Fibroblast of lung (primary cell): ENCODE measurements at places on chromosomes 11 and 22. TPM values are rescaled to one million over a fixed set of nuclear protein-coding genes. Genes with fewer than 3 reads are reported as not detected.

Gene MPZL3
- polyA plus RNA-seq, result 0.09 and 0.44 TPM in 2 replicates

Gene EFEMP2
- 156 and 161 TPM in 2 replicates for polyA plus RNA-seq

Gene TLCD5
- 12.1 and 17.0 TPM in 2 replicates for polyA plus RNA-seq

Gene OSBPL5
- 10.1 and 12.4 TPM in 2 replicates for polyA plus RNA-seq

Gene EI24
- polyA plus RNA-seq, result 180 and 185 TPM in 2 replicates

Gene MRGPRE
- polyA plus RNA-seq, result not detected in 2 replicates

Gene PRAME
- 0.16 and 0.20 TPM in 2 replicates for polyA plus RNA-seq

Gene SCGB1A1
- polyA plus RNA-seq, result not detected in 2 replicates

Gene CDC42BPG
- 0.02 and 0.03 TPM in 2 replicates for polyA plus RNA-seq

Gene ISX
- not detected in 2 replicates for polyA plus RNA-seq

Gene TCN2
- 10.8 and 12.0 TPM in 2 replicates for polyA plus RNA-seq

Gene FAM111A
- 27.1 and 44.2 TPM in 2 replicates for polyA plus RNA-seq

Gene RAPSN
- polyA plus RNA-seq, result not detected in 2 replicates

Gene KCNJ4
- not detected in 2 replicates for polyA plus RNA-seq

Gene AGBL2
- polyA plus RNA-seq, result 0.75 and 1.2 TPM in 2 replicates

Gene MFNG
- polyA plus RNA-seq, result 0.15 TPM in 1 of 2 replicates, not detected in the other

Gene NCAM1
- 0.17 and 0.84 TPM in 2 replicates for polyA plus RNA-seq

Gene C22orf31
- 0.14 TPM in 1 of 2 replicates, not detected in the other for polyA plus RNA-seq

Gene CCDC117
- polyA plus RNA-seq, result 14.2 and 16.7 TPM in 2 replicates

Gene TRIM49
- polyA plus RNA-seq, result not detected in 2 replicates

Gene SLC25A18
- 0.26 TPM in 1 of 2 replicates, not detected in the other for polyA plus RNA-seq

Gene IGLL1
- polyA plus RNA-seq, result not detected in 2 replicates

Gene SSTR3
- not detected in 2 replicates for polyA plus RNA-seq

Gene OR51B5
- polyA plus RNA-seq, result 0.06 TPM in 1 of 2 replicates, not detected in the other

Gene GAS2
- 0.27 and 0.36 TPM in 2 replicates for polyA plus RNA-seq

Gene KCNQ1OT1
- 0.05 and 0.11 TPM in 2 replicates for polyA plus RNA-seq

Gene ARHGAP8
- 0.07 TPM in 1 of 2 replicates, not detected in the other for polyA plus RNA-seq

Gene NXPE1
- polyA plus RNA-seq, result not detected in 2 replicates

Gene SCN4B
- 1.5 and 5.8 TPM in 2 replicates for polyA plus RNA-seq

Gene NAALAD2
- polyA plus RNA-seq, result 0.73 and 2.2 TPM in 2 replicates

Gene TMEM41B
- 27.2 and 43.7 TPM in 2 replicates for polyA plus RNA-seq

Gene ACO2
- polyA plus RNA-seq, result 37.6 and 52.6 TPM in 2 replicates

Gene FREY1
- polyA plus RNA-seq, result 0.11 TPM in 1 of 2 replicates, not detected in the other

Gene FAM111B
- polyA plus RNA-seq, result 6.2 and 14.8 TPM in 2 replicates

Gene SPDYC
- not detected in 2 replicates for polyA plus RNA-seq

Gene PHF21B
- 0.06 TPM in 1 of 2 replicates, not detected in the other for polyA plus RNA-seq

Gene SERPING1
- 35.8 and 117 TPM in 2 replicates for polyA plus RNA-seq

Gene ANO1
- polyA plus RNA-seq, result 1.9 and 4.1 TPM in 2 replicates

Gene KRTAP5-8
- not detected in 2 replicates for polyA plus RNA-seq

Gene API5
- 97.4 and 98.6 TPM in 2 replicates for polyA plus RNA-seq

Gene TCN1
- not detected in 2 replicates for polyA plus RNA-seq

Gene LDHAL6A
- polyA plus RNA-seq, result not detected in 2 replicates

Gene CCDC116
- 0.03 and 0.06 TPM in 2 replicates for polyA plus RNA-seq
